Neuronal stem cell (in vitro differentiated cells): ENCODE measurements at places on chromosomes 2 and 18.

DNA sequence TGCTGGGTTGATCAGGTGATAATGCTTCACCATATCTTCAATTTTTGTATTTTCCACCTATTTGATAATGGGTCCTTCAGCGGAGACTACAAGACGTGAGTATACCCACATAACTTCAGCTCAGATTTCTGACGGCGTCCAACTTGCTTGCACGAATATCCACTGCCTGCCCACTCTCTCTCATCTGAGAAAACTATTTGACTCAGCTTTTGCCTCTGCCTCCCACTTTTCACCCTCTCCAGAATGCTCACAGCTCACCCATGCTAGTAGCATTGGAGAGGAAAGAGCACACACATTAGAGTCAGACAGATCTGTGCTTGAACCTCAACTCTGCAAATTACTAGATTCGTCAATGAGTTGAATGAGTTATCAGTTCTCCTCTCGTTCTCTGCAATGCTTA is 166.8 kb downstream of the BCL2 start:
- DNase-seq: no peak

GRCh38 chr2:188187726-188188125 is 103.9 kb upstream of the GULP1 start:
- DNase-seq: no peak

DNA sequence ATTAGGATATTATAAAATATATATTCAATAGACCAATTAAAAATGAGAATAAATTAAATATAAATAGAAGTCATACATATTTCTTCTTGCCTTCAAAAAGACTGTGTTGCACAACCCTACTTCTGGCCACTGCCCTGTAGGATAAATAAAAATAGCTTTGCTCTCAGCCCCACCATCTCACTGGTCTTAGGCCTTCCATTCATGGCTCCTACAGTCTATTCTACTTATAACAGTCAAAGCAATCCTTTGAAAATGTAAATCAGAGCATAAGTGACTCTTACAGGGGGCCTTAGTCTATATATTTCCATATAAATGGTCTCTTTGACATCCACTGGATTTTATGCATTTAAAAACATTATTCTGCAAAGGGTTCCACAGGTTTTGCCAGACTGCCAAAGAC is 72.9 kb downstream of the KLF7 start:
- DNase-seq: no peak

DNA sequence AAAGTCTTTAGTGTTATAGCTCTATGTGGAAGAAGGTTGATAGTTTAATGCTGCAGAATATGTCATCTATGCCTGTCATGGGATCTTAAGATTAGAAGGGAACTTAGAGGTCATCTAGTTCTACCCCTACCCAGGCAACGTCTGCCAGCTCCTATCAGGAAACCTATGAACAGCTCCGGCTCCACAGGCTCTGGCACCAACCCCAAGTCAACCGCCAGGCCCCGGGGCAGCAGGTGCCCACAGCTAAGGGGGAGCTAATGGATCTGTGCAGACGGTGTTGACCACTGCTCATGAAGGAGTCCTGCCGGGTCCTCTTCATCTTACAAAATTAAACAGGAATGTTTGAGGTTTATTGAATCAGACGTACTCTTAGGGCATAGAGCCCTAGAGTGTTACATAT is 440.8 kb upstream of the KLHL29 start:
- no peak for DNase-seq

- no peak for DNase-seq
Observed at GRCh38 chr2:235500761-235501672, 7.2 kb downstream of the AGAP1 start.

GRCh38 chr18:24923138-24923537 is 428.8 kb downstream of the ZNF521 start:
- DNase-seq: no peak

DNA sequence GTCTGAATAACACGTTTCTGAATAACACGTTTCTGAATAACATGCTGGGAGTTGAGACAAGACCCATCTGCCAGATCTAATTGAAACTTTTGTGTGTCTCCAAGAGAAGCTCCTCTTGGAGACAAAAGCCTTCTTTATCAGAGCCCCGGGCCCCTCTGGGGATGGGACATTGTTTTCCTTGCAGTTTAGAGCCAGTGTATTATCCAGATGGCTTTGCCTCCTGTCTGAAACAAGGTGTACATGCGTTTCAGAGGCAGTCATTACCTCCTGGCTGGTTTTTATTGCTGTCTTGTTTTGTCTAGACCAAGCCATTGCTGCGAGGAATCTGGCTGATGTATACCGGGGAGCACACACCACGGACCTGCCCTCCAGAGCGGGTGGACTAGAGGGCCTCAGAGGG is 7.8 kb downstream of the FOSL2 start:
- no peak for DNase-seq

GRCh38 chr2:70498054-70498453 is 55.6 kb downstream of the TGFA start:
- no peak for DNase-seq

- DNase-seq: no peak
Observed at GRCh38 chr2:102585847-102586404, 33.4 kb upstream of the SLC9A2 start.

GRCh38 chr18:77422974-77423867 is 173.6 kb downstream of the GALR1 start:
- DNase-seq: no peak

DNA sequence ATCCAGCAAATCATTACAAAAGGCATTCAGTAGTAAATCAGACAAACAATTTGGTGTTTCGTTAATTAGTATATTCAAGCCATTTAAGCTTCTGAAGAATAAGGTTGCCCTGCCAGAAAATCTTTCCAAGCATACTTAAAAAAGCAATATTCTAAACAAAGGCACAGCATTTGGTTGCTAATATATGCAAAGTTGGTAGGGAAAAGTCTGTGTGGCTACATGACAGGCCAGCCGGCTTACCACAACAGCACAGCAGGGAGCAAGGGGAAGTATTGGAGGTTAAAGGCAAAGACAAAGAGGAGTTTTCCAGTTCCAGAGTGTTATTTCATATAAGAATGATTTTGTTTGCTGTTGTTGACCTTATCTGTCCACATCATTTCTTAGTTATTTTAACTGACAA is 282.3 kb downstream of the MBD5 start:
- peak; percentile 58 for DNase-seq

GRCh38 chr2:136115183-136115761 is 2.7 kb downstream of the CXCR4 start:
- DNase-seq: no peak

GRCh38 chr18:74745633-74746403 is 148.1 kb downstream of the ZNF407 start:
- DNase-seq: no peak

GRCh38 chr2:221347471-221347870 is 224.6 kb downstream of the EPHA4 start:
- DNase-seq: no peak

DNA sequence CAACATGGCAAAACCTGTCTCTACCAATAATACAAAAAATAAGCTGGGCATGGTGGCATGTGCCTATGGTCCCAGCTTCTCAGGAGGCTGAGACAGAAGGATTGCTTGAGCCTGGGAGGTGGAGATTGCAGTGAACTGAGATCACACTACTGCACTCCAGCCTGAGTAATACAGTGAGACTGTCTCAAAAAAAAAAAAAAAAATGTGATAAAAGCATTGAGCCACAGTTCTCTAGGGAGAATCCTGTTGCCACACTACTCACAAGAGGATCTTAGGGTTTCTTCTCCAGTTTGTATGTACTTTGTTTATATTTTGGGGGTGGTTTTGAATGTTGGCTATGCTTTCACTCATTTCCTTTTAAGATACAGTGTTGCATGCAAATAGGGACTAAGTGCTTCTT is 62.0 kb downstream of the TMEM185B start:
- no peak for DNase-seq

GRCh38 chr18:27921904-27922751 is 254.8 kb downstream of the CDH2 start:
- no peak for DNase-seq

GRCh38 chr2:61980758-61981157 is 75.3 kb downstream of the COMMD1 start:
- DNase-seq: no peak

DNA sequence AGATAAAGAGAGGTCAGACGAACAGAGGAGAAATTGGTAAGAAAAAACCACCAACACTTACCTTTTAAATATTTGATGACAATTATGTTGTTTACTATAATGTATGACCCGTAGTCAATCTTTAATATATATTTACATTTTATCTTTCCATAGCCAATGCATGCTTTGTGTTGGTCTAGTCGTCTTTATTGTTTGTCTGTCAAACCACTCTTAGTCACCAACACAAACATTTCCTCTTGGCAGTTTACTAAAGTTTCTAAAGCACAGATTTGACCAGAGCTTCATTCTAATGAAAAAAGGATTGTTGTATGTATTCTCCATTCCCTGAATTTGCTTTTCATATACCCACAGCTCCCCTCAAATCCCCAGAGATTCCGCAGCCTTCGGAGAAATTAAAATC is 784.7 kb upstream of the PIK3C3 start:
- no peak for DNase-seq

GRCh38 chr2:235046589-235046988 is 94.8 kb downstream of the SH3BP4 start:
- no peak for DNase-seq

GRCh38 chr2:74080346-74080745 is 67.4 kb downstream of the BOLA3 start:
- DNase-seq: no peak

GRCh38 chr2:28779001-28779400 is 27.4 kb downstream of the PPP1CB start:
- DNase-seq: no peak

- no peak for DNase-seq
Observed at GRCh38 chr18:55252901-55253300, 293.6 kb upstream of the CCDC68 start.

GRCh38 chr2:54310311-54310710 is 54.3 kb upstream of the TSPYL6 start:
- DNase-seq: no peak

DNA sequence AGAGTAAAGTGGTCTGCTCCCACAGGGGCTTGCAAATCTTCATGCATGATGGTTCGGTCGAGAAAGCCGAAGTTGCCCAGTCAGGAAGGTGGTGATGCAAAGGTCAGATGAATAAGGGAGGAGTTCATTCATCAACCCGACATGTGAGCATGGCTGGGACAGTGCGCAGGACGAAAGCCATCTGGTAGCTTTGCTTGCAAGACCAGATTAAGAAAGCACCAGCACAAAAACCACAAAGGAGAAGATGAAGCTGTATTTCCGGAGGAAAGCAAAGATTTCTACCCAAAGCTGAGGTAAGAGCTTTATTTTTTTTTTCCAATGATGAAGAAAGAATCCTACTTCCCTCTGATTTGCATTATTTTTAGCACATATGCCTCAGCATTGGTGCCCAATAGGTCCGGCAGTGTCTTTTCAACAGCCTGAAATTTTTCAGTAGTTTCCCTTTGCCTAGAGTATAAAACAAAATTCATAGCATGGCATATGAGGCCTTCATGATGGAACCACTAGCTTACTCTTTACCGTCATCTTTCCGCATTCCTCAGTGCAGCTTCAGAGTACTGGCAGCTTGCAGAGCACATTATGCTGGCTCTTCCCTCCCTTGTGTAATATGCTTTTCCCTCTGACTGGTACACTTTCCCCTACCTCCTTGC is 112.0 kb upstream of the THOC1 start:
- no peak for DNase-seq

DNA sequence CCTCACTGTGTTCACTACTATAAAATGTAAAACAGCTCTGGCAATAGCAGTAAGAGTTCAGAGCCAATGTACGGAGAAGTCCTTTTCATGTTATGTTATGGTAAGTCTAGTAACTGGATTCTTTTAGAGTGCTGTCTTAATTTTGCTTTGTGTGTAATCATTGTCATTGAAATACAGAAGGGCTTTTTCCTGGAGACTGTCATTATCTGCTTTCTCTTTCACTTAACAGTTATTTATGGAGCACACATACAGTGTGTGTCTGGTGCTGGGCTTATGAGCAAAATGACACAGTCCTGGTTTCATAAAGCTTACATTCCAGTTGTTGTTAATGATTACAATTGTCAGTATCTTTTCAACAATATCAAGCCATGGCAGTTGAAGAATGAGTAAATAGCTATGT is 95.5 kb downstream of the CCDC102B start:
- no peak for DNase-seq

GRCh38 chr2:230899786-230900185 is 25.3 kb downstream of the GPR55 start:
- DNase-seq: no peak

GRCh38 chr2:54524226-54524991 is 68.3 kb downstream of the SPTBN1 start:
- DNase-seq: no peak

DNA sequence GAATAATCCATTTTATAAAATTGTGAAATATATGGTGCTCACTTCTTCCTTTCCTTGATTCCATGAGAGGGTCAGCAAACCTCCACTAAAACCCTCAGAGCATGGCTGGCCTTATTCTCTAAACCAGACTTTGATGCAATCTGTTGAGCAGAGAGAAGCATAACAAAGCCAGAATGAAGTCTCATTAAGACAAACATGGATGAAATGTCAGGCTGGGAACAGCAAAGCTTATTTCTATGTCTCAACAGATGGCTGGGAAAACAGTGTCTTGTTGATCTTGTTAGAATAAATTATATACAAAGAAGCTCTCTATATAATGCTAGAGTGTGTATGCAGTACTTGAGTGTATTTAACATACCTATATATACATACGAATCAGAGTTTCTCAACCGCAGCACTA is 227.1 kb upstream of the LYPD1 start:
- DNase-seq: no peak

DNA sequence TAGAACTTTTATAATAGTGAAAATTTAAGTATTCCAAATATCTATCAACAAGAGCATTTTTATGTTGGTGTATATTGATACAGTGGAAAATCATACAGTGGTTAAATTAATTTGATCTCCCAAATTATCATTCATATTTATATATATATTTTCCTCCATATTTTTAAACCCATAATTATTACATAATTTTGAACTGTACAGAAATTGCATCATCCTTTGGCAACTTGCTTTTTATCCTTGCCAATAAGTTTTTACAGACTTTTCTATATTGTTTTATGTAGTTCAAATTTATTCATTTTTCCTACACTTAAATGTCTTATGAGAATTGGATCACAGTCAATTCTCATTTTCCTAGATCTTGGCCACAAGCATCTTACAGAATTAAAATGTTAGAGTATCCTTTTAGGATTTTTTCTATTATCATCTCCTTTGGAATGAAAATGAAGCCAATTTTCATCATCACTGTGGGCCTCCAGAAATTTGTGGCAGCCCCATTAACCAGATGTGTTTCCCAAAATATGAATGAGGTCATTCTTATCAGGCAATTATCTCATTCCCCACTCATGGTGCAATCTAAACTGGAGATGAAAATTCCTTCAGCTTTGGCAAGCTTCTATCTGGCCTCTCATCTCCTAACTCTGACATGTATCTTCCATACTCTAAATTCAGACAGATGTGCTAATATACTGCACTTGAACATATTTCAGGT is 94.2 kb upstream of the DLGAP1 start:
- DNase-seq: no peak

DNA sequence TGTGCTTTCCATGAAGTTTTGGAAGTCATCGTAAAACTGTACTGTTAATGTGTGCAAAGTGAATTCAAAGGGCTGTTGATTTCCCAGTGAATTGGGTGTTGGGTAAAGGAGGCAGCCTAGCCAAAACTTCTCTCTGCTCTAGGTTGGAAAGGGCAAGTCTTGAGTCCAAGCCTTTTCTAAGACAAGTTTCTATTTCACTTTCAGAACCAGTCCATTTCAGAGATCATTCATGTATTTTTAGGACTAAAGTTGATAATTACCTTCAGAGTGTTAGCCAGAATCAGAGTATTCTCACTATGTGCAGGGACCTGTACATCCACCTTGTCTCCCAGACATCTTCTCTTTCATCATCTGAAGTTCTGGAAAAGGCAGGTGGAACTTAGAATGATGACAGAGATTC is 636.1 kb upstream of the KLHL29 start:
- no peak for DNase-seq

- no peak for DNase-seq
Observed at GRCh38 chr2:75186821-75187220, 12.5 kb downstream of the TACR1 start.
